ENCODE measurements at places on chromosomes 5 and 9.

- DNase-seq: no peak
Measured at GRCh38 chr9:78678877-78679276, 382.0 kb downstream of the PSAT1 start.

DNA sequence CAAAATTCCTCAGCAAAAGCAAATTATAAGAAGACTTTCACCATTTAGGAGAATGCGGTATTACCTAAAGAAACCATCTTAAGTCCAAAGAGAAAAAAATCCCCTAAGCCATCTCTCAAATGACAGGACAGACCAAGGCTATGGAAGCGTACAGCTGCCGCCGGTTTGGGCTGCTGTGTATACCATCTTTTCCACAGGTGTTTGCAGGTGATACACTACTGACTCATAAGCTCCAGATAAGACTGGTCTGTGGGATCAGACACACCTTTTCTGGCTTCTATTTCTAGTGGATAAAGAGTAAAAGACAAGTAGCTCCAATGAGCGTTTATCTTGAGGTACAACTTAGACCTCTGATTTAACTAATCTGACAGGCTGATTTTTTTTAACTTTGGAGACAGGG, 7.7 kb downstream of the CDKN2AIPNL start:
- no peak for DNase-seq

DNA sequence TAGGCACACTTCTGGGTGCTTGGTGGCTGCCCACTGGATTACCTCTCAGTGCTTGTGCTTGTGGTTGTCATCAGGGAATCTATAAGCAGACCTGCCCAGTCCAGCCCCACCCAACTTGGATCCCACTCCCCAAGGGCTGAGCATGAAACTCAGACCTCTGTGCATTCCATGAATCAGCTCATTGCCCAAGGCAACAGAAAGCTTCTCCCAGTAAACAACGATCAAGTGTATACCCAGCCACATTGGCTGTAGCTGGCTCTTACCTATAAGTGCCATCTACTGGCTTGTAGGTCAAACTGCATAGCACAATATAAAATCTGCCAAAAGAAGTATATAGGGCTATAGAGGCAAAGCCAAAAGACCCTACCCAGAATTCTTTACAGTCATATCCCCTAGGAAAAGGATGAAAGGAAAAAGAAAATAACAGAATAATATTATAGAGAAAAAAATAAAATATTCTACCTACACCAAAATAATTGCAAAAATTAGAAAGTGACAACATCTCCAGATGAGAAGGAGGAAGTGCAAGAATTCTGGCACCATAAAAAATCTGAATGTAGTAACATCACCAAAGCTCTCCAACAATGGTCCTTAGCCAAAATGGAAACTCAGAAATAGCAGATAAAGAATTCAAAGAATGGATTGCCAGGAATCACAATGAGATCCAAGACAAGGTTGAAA, 321.0 kb upstream of the TRPC7 start:
- DNase-seq: no peak

- DNase-seq: no peak
Measured at GRCh38 chr5:116732591-116732990, 158.0 kb upstream of the SEMA6A start.

DNA sequence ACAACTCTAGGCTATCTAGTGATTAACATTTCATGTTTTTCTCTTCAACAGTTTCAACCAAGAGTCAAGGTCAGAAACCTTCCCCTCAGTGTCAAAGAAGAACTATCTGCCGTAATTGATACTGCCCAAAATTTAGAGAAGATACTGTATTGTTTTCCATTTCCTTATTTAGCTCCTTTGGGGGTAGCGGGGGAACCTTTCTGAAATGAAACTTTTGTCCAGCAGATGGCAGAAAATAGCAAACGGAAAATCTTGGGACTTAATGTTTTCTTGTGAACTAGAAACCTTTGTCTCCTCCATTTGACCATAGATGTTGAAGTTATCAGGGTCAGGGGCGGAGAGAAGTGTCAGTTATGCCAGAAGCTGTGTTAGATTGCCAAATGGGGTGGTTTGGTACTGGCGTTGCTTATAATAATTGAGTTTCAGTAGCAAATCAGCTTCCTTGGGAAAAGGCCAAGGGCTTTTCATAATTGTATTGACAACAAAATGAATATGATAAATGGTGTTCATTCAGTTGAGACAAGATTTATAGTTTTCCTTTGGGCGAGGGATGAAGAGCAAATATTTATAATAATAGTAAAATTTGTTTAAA, 101.7 kb upstream of the TLX3 start:
- DNase-seq: peak; percentile 16

DNA sequence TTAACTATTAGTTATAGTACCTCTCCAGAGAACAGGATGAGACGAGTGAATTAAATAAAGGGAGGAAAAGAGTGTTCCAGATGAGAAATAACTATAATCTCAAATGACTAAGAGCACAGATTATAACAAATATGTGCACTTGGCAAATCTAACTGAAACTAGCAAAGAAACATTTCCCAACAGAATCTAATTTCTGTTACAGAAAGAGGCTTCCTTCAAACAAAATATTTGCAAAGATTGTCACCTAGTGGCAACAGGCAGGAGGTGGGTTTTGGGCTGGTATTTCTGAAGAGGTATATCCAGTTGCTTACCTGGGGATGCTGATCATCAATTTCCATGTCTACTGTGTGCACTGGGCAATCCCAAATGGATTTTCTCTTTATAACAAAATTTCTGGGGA, 5.6 kb upstream of the SPDL1 start:
- no peak for DNase-seq

- DNase-seq: no peak
Measured at GRCh38 chr5:125038477-125038876, 292.0 kb upstream of the ZNF608 start.

DNA sequence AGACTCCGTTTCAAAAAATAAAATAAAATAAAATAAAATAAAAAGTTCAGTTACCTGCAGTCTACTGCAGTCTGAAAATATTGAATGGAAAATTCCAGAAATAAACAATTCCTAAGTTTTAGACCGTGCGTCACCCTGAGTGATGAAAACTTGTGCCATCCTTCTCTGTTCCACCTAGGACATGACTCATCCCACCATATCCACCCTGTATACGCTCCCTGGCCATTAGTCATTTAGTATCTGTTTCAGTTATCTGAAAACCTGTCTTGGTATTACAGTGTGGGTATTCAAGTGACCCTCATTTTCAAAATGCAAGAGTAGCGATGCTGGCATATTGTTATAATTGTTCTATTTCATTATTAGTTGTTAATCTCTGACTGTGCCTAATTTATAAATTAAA, 51.8 kb upstream of the TEX48 start:
- no peak for DNase-seq

DNA sequence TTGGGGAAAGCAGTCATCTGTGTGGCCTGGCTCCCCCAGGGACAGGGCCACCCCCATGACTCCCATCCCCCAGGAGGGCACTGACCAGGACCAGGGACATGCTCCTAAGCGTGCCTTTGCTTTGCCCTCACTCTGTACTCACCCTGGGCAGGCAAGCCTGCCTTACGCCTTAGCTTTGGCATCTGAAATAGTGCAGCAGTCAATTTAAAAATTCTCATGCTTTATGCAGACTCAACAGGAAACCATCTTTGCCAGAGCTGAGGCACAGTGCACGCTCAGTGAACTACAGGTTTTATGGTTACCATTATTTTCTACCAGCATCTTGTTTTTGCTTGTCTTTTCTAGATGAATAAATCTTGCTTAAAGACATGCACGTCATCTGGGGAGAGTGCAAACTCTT, 323.5 kb downstream of the IRX2 start:
- no peak for DNase-seq

GRCh38 chr9:68704814-68705530, at the start of gene PIP5K1B:
PIP5K1B (plus strand) TSS chr9:68705240; CDS start chr9:68822615, 117,375 bp downstream.
- DNase-seq: no peak

DNA sequence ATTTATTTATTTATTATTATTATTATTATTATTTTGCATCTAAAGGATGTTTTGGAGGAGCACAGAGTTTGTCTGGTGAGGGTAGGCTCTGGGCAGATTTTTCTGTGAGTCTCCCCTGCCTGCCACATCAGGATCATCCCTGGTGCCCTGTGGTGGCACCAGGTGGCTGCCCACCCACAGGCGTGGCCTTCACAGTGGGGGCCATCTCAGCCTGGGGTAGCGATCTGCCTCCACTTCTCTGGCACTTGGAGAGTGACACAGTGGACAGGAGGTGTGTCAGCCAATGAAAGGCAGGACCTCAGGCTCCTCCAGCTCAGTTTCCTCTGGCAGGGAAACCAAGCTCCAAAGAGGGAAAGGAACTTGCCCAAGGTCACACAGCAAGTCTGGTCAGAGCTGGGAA, 30.0 kb downstream of the SLC6A7 start:
- no peak for DNase-seq

DNA sequence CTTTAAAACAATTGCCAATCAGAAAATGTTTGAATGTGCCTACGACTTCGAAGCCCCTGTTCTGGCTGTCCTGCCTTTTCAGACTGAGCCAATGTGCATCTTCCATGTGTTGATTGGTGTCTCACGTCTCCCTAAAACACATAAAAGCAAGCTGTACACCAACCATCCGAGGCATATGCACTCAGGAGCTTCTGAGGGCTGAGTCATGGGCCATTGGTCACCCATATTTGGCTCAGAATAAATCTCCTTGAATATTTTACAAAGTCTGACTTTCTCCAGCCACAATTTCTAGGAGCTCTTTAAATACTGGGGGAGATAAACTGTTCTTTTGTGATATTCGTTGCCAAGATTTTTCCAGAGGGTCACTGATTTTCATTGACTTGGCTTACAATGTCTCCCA, 53.9 kb downstream of the C9orf57 start:
- DNase-seq: peak; percentile 20

GRCh38 chr5:5492087-5492933, 69.8 kb downstream of the ICE1 start:
- DNase-seq: no peak

DNA sequence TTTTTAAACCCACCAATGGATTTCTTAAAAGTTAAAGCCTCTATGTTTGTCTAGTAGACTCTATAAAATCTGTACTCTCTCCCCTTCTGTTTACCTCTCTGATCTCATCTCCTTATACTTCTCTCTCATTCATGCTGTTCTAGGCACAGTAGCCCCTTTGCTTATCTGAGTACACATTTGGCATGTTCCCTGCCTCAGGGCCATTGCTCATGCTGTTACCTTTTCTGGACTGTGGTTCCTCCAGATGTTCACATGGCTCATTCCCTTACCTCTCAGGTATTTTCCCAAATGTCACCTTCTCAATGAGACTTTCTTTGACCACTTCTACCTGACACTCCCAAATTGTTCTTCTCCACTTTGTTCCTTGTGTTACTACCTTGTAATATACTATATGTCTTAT, 176.1 kb downstream of the CWC27 start:
- no peak for DNase-seq

- peak; percentile 67 for DNase-seq
Measured at GRCh38 chr5:94793113-94793815, 174.8 kb downstream of the SLF1 start.

- DNase-seq: no peak
Measured at GRCh38 chr9:89797255-89797654, 192.4 kb downstream of the GADD45G start.

DNA sequence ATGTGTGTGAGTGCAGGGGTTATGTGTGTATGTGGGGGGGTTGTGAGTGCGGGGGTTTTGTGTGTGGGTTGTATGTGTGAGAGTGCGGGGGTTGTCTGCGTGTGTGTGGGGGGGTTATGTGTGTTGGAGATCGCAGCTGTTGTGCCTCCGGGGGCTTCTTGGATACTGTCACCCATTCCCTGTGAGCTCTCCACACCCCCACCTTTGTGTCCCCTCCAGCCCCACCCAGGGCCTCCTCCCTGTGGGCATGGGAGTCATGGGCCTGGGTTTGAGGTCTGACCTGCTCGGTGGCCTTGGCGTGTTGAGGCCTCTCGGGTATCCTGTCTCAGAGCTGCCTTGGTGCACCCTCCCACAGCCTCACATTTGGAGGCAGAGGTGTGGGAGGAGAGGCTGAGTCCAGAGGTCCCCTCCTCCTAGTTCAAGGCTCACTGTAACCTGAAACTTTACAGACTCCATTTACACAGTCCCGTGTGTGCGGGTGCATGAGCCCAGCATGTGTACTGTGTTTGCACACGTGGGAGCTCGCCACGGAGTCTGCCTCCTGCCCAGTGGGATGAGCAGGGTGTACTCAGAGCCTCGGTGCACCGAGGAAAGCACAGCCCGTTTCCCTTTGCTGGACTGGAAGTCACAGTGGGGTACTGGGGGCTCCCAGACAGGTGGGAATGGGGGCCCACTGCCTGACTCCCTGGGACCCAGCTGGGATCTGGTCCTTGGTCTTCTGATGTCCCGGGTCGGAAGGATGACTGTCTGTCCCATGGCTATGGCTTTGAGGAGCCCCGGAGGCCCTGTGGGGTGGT, 43.4 kb downstream of the RXRA start:
- DNase-seq: no peak

GRCh38 chr5:91302958-91303357, 80.2 kb downstream of the ARRDC3 start:
- no peak for DNase-seq

All from AG09309 (cell line).